ENCODE measurements at places on chromosomes 5 and 9.

DNA sequence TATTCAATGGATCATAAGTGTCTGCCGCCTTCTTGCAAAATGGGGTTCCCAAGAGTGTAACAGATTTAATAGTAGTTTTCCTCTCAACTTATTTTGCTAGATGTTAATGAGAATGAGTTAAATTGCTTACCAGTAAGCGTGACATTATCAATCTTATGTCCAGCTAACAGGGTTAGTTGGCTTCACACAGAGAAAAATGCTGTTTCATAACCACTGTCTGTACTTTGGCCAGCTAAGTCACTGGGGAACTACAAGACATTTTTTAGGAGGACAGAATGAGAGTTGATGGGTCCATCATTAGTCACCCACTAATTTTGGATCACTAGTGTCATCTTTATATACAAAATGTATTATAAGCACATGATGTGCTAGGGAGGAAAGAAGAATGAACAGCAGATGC, 1.4 kb downstream of the CDC37L1 start:
- DNase-seq: no peak

DNA sequence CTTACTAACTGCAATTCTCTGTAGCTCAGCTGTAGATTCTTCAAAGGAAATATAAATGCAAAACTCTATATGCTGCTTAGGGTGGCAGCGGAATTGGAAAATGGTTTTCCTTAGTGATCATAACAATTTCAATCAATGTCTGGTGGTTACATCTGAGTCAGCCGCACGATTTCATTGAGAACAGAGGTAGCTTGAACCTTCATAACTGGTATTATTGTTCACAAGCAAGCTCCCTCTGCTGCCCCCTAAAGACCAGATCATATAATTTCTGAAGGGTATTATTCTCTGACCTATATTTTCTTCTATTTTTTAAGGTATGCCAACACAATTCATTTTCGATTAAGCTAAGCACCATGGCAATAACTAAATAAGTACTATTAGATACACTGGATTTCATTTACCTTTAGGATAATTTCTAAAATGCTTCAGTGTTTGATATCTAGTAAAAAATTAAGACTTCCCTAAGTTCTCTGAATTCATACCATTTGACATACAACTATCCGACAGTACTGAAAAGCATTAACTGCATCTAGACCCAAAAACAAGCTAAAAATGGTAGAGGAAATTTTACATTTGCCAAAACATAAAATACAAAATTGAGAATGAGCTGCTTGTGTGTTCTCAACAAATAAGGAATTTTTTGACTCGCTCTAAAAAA, 181.1 kb upstream of the SPEF2 start:
- DNase-seq: no peak

DNA sequence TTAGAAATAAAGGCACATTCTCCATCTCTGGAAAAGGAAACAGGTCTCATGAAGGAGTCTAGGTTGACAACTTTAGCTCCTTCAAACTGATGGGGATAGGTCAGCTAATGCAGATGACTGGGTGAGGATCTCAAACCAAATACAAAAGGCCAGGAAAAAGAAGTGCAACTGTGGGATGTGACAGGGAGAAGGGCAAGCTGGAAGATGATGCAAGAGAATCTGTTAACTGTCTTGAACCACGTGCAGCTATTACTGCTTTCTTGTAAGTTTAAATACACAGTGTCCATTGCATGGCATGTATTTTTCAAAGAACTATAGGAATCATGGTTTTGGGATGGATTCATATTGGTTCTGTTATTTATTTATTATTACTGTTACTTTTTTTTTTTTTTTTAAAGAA, 331.8 kb downstream of the NDUFS4 start:
- no peak for DNase-seq

GRCh38 chr9:23842565-23843129, 16.6 kb upstream of the ELAVL2 start:
- DNase-seq: no peak

- no peak for DNase-seq
Observed at GRCh38 chr5:56589481-56589860, 225.9 kb upstream of the MAP3K1 start.

- no peak for DNase-seq
Observed at GRCh38 chr9:70618784-70619183, 204.3 kb upstream of the KLF9 start.

- DNase-seq: no peak
Observed at GRCh38 chr5:137688210-137688840, 47.6 kb downstream of the KLHL3 start.

- no peak for DNase-seq
Observed at GRCh38 chr5:109803854-109804253, 114.1 kb downstream of the MAN2A1 start.

GRCh38 chr9:14906644-14907359, 3.4 kb downstream of the FREM1 start:
- no peak for DNase-seq

- DNase-seq: no peak
Observed at GRCh38 chr9:132639322-132639721, 30.5 kb downstream of the DDX31 start.

DNA sequence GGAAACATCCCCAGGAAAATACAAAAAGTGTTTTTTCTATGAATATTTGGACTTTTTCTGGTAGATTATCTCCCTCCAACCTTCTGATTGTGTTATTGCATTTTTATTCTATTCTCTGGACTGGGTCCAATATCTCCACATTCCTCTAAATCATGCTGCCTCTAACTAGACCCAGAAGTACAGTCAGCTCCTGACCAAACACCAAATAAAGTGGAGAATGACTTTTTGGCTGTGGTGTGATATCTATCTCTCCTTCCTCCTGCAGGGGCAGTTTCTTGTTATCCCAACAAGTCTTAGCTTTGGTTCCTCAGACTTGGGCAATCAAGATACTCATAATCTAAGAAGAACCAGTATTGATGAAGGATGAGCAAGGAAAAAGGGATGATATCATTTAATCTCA, 3.2 kb upstream of the RAI14 start:
- no peak for DNase-seq

DNA sequence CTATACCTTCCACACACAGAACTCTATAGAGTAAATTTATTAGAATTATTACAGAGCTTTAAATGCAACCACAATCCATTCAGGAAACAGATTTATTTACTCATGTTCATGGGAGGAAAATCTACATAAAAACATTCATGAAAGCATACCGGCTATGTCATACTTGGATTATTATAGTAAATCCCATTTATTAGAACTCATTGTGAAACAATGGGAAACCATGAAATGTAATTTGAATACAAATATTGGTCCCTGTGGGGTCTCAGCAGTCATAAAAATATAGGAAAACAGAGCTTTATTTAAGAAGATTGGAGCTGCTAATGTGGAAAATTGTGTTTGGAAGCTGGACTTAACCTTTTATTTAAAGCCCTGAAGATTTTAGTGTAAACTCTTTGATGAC, 80.7 kb downstream of the HAPLN1 start:
- DNase-seq: no peak

GRCh38 chr9:37348917-37349316, 73.6 kb upstream of the GRHPR start:
- no peak for DNase-seq

Data from nucleus accumbens (tissue), 56 donors.